ENCODE measurements at places on chromosomes 4 and X. TPM values are rescaled to one million over a fixed set of nuclear protein-coding genes. Genes with fewer than 3 reads are reported as not detected.

The RS1 gene
- not detected for total RNA-seq

The CCDC110 gene
- total RNA-seq = not detected

The FAM133A gene
- total RNA-seq = not detected

The MAGEB18 gene
- total RNA-seq = not detected

The NHSL2 gene
- not detected for total RNA-seq

The F8A1 gene
- total RNA-seq = 22.1 TPM

The CDKL5 gene
- total RNA-seq = 3.2 TPM

The OTUD4 gene
- total RNA-seq = 10.0 TPM

The EIF4E gene
- 124 TPM for total RNA-seq
